ENCODE measurements at places on chromosomes 1 and 21. TPM values are rescaled to one million over a fixed set of nuclear protein-coding genes. Genes with fewer than 3 reads are reported as not detected.

DNA sequence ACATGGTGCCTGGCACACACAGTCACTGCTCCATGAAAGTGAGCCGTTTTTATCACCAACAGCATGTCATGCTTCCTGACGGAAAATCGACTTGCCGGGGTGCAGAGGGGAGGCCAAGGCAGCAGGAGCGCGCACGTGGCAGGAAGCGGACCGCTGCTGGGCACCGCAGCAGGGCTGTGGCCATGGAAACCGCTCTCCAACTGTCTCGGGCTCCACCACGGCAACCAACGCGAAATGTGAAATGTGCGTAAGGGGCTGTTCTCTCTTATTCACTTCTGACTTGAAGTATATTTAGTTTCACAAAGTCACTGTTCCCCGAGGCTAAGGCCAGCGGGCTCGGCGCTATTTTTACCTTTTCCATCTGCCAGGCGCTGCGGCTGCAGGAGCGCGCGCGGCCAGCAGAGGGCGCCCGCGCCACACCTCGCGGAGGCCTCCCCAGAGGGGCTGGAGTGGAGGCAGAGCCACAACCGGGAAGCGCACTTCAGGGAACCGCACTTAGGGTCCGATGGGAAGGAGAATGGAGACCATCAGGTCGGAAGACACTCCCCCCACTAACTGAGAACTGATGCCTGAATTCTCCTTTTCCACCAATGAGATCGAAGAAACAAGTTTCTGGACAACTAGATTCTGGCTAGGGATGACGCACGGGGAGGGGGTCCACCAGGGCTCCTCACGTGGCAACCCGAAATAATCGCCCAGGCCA lies 19.7 kb downstream of the RCC2 start:
- DNase-seq: no peak

GRCh38 chr1:209743145-209743482 lies 12.7 kb upstream of the TRAF3IP3 start:
- peak; percentile 63 for DNase-seq

The SPRR1B gene
- total RNA-seq: not detected

DNA sequence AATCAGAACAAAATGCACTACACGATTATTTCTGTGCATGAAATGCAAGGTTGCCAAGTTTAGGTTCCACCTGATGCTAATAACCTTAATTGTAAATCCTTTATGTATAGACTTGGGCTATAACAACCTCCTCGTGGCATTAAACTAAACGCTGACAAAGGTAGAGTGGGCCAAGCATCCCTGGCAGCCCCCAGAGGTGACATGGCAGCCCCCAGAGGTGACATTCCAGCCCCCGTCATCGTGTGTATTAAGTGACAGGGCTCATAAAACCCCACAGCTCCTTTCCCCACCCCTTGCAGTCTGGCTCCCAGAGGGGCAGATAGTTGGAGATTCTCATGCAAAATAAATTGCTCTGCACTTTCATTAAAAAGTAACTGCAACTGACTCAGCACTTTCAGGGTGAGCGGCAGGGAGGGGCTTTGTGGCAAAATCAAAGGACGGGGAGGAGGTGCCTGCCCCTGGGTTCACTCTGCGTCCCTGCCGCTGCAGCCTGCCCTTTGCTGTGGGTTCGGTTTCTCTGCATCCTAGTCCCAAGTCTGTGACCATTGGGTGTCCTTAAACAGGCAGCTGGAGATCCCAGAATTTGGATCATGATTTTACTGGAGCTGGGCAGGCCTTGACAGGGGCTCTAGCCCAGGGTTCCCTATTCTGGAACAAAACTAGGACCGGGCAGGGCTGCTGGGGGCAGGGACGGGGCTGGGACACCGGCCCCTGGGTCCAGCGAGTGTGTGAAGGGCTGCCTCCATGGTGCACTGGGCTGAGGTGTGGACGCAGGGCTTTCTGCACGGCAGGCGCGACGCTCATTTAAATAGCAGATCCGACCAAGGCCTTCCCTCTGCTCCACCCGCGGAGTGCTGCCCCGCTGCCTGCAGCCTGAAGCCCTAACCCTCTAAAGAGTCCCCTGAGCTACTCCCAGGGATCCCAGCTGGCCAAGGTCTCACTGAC lies 234.9 kb upstream of the VAMP3 start:
- DNase-seq: peak; percentile 52

DNA sequence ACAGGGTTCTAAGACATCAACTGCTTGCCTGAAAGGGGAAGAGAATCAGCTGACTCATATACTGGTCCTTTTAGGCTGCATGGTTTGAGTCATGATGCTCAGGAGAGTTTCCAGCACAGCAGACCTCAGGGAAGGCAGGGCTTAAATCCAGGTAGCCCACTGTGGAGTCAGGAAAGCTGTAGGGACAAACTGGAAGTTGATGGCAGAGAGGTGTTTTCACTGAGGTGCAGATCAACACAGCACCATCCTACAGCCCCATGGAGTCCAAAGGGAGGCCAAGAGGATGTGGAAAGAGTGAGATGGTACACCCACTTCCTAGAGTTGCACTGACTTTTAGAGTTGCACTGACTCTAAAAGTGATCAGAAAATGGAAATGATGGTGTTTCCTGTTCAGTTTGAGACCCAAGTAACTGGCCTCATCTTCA lies 252.4 kb upstream of the DUSP10 start:
- DNase-seq: peak; percentile 35

GRCh38 chr1:226978432-226979114 lies 38.5 kb downstream of the COQ8A start:
- no peak for DNase-seq

DNA sequence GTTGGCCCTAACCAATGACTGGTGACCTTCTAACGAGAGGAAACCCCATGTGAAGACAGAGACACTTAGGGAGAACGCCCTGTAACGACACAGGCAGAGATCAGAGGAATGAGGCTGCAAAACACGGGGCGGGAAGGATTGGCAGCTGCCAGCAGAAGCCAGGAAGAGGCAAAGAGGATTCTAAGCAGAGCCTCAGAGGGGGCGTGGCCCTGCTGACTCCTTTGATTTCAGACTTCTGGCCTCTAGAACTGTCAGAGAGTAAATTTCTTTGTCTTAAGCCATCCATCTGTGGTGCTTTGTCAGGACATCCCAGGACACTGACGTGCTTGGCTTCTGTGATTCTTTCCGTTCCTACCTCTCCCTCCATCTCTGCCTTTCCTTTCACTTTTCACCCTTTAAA lies 79.3 kb downstream of the SH3BGR start:
- no peak for DNase-seq

GRCh38 chr1:7393136-7393535 lies 378.0 kb upstream of the VAMP3 start:
- DNase-seq: no peak

GRCh38 chr1:233598891-233599541 lies 14.9 kb upstream of the KCNK1 start:
- DNase-seq: no peak

DNA sequence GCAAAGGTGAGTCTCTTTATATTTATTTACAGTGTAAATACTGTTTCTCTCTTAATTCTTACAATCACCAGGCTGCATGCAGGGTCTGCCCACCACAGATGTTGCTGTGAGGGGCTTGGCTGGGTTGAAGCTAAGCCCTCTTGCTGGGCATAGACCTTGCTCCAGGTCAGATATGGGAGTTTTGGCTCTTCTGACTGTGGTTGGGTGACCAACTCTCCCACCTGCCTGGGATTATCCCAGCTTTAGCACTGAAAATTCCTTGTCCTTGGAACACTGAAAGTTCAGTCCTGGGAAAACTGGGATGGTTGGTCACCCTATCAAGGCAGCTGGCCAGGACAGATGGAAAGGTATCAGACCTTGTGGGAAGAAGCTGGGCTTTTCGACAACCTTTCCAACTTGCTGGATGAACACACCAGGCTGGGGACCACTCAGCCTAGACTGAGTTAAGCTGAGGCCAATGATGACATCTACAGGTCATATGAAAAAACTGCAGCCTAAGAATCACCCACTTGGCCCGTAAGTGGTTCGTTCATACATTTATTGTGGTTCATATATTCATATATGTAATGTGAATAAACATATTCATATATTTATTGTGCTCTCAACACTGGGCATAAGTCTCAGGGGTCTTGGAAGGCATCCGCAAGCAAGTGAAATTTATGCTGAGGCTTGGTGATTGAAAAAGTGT lies 26.6 kb upstream of the HPDL start:
- peak; percentile 69 for DNase-seq

DNA sequence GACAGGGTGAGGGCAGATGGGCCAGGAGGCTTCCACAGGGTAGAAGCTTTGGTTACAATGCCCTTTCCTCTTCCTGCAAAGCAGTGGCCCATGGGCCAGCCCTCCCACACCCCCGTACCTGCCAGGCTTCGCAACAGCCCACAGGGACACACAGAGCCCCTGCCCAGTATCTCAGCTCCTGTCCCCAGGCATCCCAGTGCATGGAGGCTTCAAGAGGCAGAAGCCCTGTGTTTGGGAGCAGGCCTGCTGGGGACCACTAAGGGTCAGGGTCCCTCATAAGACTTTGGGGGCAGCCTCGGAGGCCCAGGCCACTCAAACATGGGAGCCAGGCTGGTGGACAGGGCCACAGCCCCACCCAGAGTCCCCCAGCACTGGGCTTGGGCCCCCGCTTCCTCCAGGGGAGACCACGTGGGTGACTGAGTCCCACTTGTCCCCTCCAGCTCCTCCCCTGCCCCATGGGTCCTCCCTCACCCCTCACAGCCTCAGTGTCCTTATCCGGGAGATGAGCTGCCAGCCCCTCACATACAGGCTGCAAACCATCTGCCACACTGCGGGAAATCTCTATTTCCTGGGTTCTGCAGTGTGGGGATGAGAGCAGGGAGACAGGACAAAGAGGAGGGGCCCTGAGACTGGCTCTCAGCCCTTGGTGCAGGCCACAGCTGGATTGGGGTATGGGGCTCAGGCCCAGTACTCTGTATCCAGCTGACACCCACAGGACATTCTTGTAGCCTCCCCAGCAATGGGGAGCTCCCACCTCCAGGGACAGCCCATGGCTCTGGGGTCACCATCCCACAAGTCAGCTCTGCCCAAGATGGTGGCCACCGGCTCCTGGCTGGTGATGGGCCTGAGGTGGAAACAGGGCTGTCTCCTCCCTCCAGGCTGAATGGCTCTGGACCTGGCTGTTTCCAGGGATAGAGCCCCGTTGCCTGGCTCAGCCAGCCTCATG lies 50.7 kb downstream of the WNT9A start:
- DNase-seq: no peak

GRCh38 chr1:227357927-227358302 lies 39.6 kb upstream of the CDC42BPA start:
- no peak for DNase-seq

- DNase-seq: no peak
These were observed 43.0 kb downstream of the GNB1 start for GRCh38 chr1:1847890-1848289.

- no peak for DNase-seq
These were observed 18.6 kb downstream of the TMEM81 start for GRCh38 chr1:205065666-205066065.

DNA sequence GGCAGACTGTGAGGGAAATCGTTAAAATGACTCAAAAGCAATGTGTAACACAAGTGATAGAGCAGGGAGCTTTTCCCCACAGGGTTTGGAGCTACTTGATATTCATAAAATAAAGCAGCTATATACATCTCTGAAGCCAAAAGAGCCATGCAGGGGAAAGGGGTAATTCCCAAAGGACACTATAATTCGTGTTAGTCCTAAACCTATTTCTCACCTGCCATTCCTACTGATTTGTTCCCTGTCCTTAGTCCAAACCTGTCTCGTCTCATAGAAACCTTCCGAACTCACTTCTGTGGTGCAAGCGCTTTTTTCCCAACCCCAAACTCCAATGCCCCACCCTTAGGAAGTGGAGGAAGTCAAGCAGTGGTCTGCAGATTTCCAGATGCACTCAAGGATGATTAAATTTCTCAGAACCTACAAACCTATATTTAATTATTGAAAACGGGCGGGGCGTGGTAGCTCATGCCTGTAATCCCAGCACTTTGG lies 946 bp upstream of the HNRNPR start:
- no peak for DNase-seq

DNA sequence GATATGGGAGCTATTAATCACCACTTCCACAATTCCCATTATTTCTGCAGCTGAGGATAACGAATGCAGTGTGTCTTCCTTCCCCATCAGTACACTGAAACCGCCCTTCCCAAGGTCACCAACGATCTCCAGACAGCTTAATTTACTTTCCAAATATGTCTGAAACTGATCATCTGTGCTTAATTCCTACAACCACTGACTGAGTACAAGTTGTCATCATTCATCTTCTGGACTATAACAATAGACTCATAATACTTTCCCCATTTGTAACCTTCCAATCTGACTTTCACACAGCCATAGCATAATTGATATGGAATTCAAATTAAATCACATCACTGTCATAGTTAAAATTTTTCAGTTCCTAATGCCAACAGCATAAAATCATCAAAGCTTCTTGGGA lies 17.4 kb downstream of the DNM3 start:
- DNase-seq: no peak

The SLC6A9 gene
- total RNA-seq: 5.0 TPM

GRCh38 chr1:193013005-193013404 lies 46.2 kb downstream of the UCHL5 start:
- peak; percentile 13 for DNase-seq

The PRR9 gene
- total RNA-seq: not detected

The ZNF648 gene
- total RNA-seq: not detected

DNA sequence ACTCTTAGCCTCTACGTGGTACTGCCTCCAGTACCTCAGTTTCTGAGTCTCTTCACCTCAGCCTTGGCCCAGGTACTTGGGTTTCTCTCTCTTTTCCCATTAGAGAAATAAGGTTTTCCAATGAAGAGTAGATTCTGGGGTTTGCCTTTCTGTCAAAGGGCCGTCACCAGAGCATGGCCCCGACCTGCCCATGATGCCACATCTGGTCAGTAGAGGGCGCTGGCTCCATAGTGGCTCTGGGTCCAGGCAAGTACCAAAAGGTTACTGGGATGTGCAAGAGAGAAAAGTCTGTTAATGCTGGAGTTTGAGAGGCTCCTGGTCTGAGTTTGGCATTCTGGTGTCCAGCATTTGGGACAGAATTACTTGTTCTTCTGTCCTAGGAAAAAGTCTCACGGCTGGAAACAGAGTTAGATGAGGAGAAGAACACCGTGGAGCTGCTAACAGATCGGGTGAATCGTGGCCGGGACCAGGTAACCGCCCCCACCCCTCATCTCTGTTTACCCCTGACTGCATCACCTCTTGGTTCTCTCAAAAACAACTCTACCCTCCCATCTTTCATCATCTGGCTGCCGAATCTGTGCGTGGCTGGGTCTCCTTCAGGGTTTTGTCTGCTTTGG lies 5.3 kb upstream of the TUFT1 start:
- DNase-seq: peak; percentile 51

- no peak for DNase-seq
These were observed 8.7 kb upstream of the GJA5 start for GRCh38 chr1:147769106-147769505.

GRCh38 chr1:207321790-207322645 lies 540 bp downstream of the CD55 start:
- no peak for DNase-seq

The EFNA1 gene
- 80.4 TPM for total RNA-seq

- DNase-seq: no peak
These were observed 22.1 kb downstream of the UCK2 start for GRCh38 chr1:165849353-165850133.

- no peak for DNase-seq
These were observed 22.4 kb upstream of the ACTN2 start for GRCh38 chr1:236663934-236664333.

DNA sequence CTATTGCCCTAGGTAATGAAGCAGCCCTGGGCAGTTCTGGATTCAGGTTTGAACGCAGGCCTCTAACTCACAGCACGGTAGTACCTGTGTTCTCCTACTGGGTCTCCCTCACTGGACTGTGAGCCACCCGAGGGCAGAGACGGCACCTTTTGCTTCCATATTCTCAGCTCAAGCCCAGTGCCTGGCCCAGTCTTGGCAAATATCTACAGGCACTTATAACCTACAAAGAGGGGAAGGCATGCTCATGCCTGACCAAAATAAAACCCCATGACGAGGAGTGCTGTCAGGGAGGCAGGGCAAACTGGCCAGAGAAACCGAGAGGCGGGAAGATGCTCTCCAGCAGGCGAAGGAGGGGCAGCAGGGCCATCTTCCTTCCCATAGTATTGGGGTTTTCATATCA lies 91.1 kb downstream of the DDX20 start:
- DNase-seq: no peak

All from renal cortical epithelial cell (primary cell).